ENCODE measurements at places on chromosomes 1 and 21.

GRCh38 chr1:77076759-77077158 is 142.5 kb downstream of the PIGK start:
- no peak overlapping the region for H3K27ac ChIP-seq
- H3K27me3 ChIP-seq, result no peaks in the 10 kb centered on the region
- no peak for DNase-seq
- no peaks in the 10 kb centered on the region for H3K36me3 ChIP-seq

DNA sequence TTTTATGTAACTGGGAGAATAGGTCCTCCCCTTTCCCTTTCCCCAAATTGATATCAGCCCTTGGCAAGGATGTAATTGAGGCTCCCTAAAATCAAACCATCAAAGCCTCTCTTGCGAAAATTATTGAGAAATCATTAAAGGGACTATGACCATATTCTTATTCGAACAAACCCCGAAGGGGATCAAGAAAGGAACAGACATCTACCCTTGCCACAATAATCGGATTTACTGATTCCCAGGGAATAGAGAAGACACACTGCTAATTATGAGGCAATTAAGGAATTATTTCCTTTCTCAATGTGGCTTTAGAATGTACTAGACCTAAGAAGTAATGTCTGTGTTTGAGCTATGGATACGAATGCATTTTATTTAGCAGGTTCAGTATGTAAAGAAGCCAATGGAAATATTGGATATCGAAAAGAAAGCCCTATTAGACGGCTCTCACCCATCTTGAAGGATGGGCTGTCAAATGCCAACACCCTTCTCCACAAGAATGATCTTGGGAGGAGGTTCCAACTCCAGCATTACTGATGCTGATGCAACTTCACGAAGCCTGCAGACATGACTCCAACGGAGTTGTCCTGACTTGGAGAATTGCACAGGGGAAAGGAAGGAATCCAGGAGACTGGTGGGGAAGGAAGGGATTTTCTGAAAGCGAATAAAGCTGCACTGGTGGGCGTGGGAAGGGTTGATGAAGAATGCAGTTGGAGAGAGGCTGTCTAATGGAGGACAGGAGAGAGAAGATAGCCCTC is 11.6 kb upstream of the PTPRF start:
- H3K4me3 ChIP-seq, result no peak overlapping the region
- H3K27ac ChIP-seq, result no peak overlapping the region
- no peaks in the 10 kb centered on the region for H3K4me1 ChIP-seq
- no peaks in the 10 kb centered on the region for H3K36me3 ChIP-seq

GRCh38 chr1:185208626-185209180 is 51.7 kb downstream of the SWT1 start:
- H3K27ac ChIP-seq, result no peak overlapping the region
- H3K4me1 ChIP-seq, result no peaks in the 10 kb centered on the region
- no peaks in the 10 kb centered on the region for H3K36me3 ChIP-seq
- no peak for DNase-seq

DNA sequence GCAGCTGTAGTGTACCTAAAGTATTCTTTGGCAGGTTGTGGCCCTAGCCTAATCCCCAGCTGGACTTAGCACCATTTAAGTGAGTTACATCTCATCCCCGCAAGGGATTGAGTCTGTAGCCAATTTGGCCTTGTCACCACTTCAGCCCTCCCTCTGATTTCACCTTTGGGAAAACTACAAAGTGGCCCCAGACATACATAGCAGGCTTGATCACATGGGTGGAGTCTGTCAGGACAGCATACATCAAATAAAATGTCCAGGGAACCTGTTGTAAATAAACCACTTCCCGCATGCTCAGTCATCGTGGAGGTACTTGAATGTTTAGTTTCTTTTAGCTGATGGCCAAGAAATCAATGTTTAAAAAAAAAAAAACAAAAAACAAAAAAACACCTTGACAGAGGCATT is 142.5 kb downstream of the DHRS3 start:
- no peaks in the 10 kb centered on the region for H3K27me3 ChIP-seq
- peaks cover 81% of the 10 kb centered on the region for H3K4me1 ChIP-seq
- peak overlapping the region; percentile 77 for H3K27ac ChIP-seq
- H3K36me3 ChIP-seq, result no peaks in the 10 kb centered on the region

GRCh38 chr1:234670967-234671626 is 61.1 kb upstream of the IRF2BP2 start:
- no peak overlapping the region for H3K4me3 ChIP-seq
- H3K27me3 ChIP-seq, result no peaks in the 10 kb centered on the region

DNA sequence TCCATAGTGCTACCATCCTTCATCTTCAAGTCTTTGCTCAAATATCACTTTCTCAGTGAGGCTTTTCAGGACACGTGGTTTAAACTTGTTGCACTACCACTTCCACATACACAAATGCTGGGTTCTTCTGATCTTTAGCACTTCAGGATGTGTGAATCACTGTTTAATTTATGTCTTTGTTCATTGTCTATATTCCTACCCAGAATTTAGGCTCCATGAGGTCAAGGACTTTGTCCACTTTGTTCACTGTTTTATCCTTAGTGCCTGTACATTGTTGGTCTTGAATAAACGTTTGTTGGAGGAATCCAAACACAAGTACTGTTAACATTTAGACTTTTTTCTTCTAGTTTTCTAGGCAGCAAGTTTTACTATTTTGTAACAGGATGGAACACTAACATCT is 42.6 kb upstream of the RALGPS2 start:
- H3K4me3 ChIP-seq, result no peak overlapping the region
- no peaks in the 10 kb centered on the region for H3K36me3 ChIP-seq
- H3K27ac ChIP-seq, result no peak overlapping the region
- no peaks in the 10 kb centered on the region for H3K4me1 ChIP-seq
- H3K27me3 ChIP-seq, result no peaks in the 10 kb centered on the region
- no peak for DNase-seq

DNA sequence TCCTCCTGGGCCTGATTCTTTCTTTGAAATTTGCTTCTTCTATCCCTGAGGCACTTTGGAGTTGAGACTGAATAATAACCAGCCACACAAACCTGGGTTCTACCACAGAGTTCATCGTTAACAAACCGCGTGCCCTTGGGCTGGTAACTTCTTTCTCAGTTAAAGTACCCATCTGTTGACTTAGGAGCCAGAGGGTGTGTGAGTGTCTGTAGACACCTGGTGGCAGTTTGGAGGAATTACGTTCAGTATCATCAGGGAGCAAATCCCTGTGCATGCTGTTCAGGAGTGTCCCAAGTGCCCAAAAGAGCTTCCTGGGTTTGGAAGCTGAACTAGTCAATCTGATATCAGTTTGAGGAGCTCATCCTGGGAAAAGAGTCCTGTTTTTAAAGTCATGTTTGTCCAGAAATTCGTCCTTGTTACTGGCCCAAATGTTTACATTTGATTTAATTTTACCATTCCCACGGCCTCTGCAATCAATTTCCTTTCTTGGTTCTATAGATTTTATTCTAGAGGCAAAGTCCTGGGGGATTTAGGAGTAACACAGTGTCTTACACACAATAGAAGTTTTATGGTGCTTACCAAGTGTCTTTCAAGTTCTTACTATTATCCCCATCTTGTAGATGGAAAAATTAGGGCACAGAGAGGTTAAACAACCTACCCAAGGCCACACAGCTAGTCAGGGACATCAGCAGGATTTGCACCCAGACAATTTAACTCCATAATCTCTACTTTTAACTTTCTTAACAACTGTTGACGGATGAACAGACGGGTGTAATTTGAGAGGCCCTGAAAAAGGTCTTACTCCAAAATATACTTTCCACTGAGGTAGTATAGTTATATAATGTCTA is 26.7 kb upstream of the RPTN start:
- DNase-seq, result peak; percentile 49
- H3K4me1 ChIP-seq, result no peaks in the 10 kb centered on the region
- no peak overlapping the region for H3K27ac ChIP-seq
- no peaks in the 10 kb centered on the region for H3K27me3 ChIP-seq

GRCh38 chr1:214441119-214441518 is 110.3 kb downstream of the PTPN14 start:
- H3K27ac ChIP-seq, result no peak overlapping the region
- peaks cover 12% of the 10 kb centered on the region for H3K4me1 ChIP-seq
- H3K36me3 ChIP-seq, result no peaks in the 10 kb centered on the region
- DNase-seq, result no peak

DNA sequence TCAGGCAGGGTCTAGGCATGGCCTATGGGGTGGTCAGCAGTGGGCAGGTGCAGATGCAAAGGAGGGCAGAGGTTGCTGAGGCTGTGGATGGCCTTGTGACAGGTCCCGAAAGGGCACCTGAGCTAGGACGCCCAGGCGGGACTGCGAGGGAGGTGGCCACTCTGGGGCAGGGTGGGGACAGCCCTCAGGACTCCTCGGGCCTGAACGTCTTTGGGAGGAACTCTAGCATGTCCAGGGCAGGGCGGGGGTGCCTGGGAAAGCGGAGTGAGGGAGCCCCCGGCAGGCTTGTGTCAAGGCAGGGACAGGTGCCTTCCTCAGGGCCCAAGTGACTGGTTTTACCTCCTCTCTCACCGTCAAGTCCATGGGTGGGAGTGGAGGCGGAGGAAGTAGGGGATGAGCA is 125.4 kb upstream of the WNT4 start:
- no peaks in the 10 kb centered on the region for H3K36me3 ChIP-seq
- H3K27ac ChIP-seq, result no peak overlapping the region

GRCh38 chr1:175174309-175175102 is 18.1 kb downstream of the KIAA0040 start:
- H3K4me1 ChIP-seq, result peaks cover 39% of the 10 kb centered on the region
- DNase-seq, result no peak
- H3K27ac ChIP-seq, result peak overlapping the region; percentile 15
- H3K4me3 ChIP-seq, result no peak overlapping the region

DNA sequence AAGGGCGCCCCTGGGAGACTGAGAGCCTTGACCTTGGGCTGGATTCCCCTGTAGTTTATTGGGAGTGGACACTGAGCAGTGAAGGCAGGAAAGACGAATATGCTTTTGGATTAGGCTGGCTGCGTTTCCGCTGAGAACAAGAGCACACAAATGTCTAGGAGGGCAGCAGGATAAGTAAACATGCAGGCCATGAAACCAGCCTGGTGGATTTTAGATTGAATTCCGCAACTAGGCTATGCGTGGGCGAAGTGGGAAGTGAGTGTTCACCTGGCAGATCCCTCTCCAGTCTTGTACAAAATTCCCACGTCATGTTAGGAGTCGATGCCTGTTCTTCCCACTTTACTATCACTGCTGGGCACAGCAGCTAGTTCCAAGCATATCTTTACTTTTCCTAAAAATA is 21.4 kb upstream of the KCNJ6 start:
- DNase-seq, result no peak
- no peaks in the 10 kb centered on the region for H3K4me1 ChIP-seq
- no peak overlapping the region for H3K27ac ChIP-seq
- no peaks in the 10 kb centered on the region for H3K27me3 ChIP-seq

DNA sequence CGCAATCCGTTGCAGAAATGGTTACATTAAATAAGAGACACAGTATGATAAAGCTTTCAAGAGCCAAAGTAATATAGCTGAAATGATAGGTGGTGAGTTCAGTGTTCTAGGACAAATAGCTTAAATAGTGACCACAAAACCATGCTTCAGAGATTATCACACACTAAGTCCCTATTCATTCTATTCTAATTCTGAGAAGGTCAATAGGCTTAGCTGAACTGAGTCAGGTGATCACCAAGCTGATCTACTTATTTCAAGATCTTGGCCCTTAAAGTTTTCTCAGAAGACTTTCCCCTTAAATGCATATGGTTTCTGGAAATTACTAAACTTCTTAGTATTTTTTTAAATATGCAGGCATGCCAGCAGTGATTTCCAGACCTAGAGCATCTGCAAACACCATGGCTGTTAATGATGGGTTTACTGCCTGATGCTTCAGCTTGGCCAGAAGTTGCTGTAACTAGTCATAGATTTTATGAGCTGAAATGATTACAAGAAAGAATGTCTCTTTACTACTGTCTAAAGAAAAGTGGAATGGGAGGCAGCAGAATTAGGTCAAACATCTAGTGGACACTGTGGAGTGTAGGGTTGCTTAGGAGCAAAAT is 242.9 kb downstream of the ST6GALNAC3 start:
- H3K4me3 ChIP-seq, result no peak overlapping the region
- H3K36me3 ChIP-seq, result no peaks in the 10 kb centered on the region
- H3K27ac ChIP-seq, result no peak overlapping the region
- H3K27me3 ChIP-seq, result no peaks in the 10 kb centered on the region
- no peak for DNase-seq

- peaks cover 65% of the 10 kb centered on the region for H3K4me1 ChIP-seq
- H3K36me3 ChIP-seq, result no peaks in the 10 kb centered on the region
- peak overlapping the region; percentile 96 for H3K27ac ChIP-seq
- H3K4me3 ChIP-seq, result no peak overlapping the region
Observed at GRCh38 chr1:203320591-203321272, 15.4 kb downstream of the BTG2 start.

GRCh38 chr21:34085129-34085528 is 11.8 kb downstream of the MRPS6 start:
- peaks cover 7% of the 10 kb centered on the region for H3K4me1 ChIP-seq
- DNase-seq, result no peak
- H3K4me3 ChIP-seq, result no peak overlapping the region
- H3K27ac ChIP-seq, result no peak overlapping the region
- no peaks in the 10 kb centered on the region for H3K27me3 ChIP-seq

- no peaks in the 10 kb centered on the region for H3K36me3 ChIP-seq
- DNase-seq, result no peak
- no peak overlapping the region for H3K4me3 ChIP-seq
- no peaks in the 10 kb centered on the region for H3K4me1 ChIP-seq
- H3K27me3 ChIP-seq, result no peaks in the 10 kb centered on the region
Observed at GRCh38 chr1:97209381-97209957, 487.9 kb downstream of the PTBP2 start.

GRCh38 chr1:217274416-217274815 is 356.5 kb downstream of the GPATCH2 start:
- no peak for DNase-seq
- no peaks in the 10 kb centered on the region for H3K27me3 ChIP-seq
- no peaks in the 10 kb centered on the region for H3K36me3 ChIP-seq
- H3K27ac ChIP-seq, result no peak overlapping the region
- H3K4me1 ChIP-seq, result no peaks in the 10 kb centered on the region

DNA sequence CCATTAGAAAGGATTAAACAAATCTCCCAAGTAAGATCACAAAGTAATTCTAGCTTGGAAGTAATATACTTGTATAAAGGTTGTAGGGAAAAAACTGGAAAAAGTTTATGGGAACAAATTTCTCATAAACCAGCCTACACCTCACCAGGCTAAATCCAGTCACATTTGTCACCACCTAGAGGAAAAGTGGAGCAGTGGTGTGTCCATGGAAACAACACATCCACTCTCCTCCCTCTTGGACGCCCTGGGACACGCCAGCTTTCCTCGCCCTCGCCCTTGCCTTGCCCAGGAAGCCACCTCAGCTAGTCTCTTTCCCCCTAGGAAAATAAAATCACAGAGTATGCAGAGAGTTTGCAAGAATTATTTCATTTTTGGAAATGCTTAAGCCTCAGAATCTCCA is 2.2 kb downstream of the PALMD start:
- peak; percentile 23 for DNase-seq
- peak overlapping the region; percentile 58 for H3K27ac ChIP-seq
- peak overlapping the region; percentile 26 for H3K4me3 ChIP-seq
- H3K4me1 ChIP-seq, result peaks cover 22% of the 10 kb centered on the region
- no peaks in the 10 kb centered on the region for H3K27me3 ChIP-seq

GRCh38 chr1:48093696-48094528 is 96.7 kb upstream of the TRABD2B start:
- no peaks in the 10 kb centered on the region for H3K4me1 ChIP-seq
- DNase-seq, result peak; percentile 82
- H3K4me3 ChIP-seq, result no peak overlapping the region
- H3K27me3 ChIP-seq, result no peaks in the 10 kb centered on the region
- no peak overlapping the region for H3K27ac ChIP-seq

GRCh38 chr1:109763646-109764415 is at the start of gene EPS8L3:
EPS8L3 (minus strand) TSS chr1:109763923; CDS start chr1:109761749, 2,174 bp downstream.
- H3K27ac ChIP-seq, result peak within 1 kb of the TSS; percentile 22
- H3K4me3 ChIP-seq, result no peak within 1 kb of the TSS
- peaks cover 9% of the 10 kb centered on the region for H3K4me1 ChIP-seq
- H3K27me3 ChIP-seq, result no peaks in the 10 kb centered on the region
- no peaks in the 10 kb centered on the region for H3K36me3 ChIP-seq
